PC-3 (cell line): ENCODE measurements at places on chromosomes 11 and 22. TPM values are rescaled to one million over a fixed set of nuclear protein-coding genes. Genes with fewer than 3 reads are reported as not detected.

Gene LRRC32
- not detected in 2 replicates for total RNA-seq

Gene OR4D5
- total RNA-seq = not detected in 2 replicates

Gene PLEKHA7
- 18.4 and 20.7 TPM in 2 replicates for total RNA-seq

Gene PRPF19
- 165 and 177 TPM in 2 replicates for total RNA-seq

Gene MMP27
- not detected in 2 replicates for total RNA-seq

Gene APOL5
- total RNA-seq = not detected in 2 replicates

Gene NRIP3
- total RNA-seq = not detected in 2 replicates

Gene DDI1
- not detected in 2 replicates for total RNA-seq

Gene OR8B4
- not detected in 2 replicates for total RNA-seq

Gene CHRM4
- not detected in 2 replicates for total RNA-seq

Gene FERMT3
- total RNA-seq = 2.1 and 2.4 TPM in 2 replicates

Gene ABCG4
- 0.15 and 0.63 TPM in 2 replicates for total RNA-seq

Gene OR51M1
- total RNA-seq = not detected in 2 replicates

Gene TRIM49
- not detected in 2 replicates for total RNA-seq

Gene ELMOD1
- not detected in 2 replicates for total RNA-seq

Gene C22orf31
- not detected in 2 replicates for total RNA-seq

Gene CD82
- total RNA-seq = 4.3 and 5.0 TPM in 2 replicates

Gene GRAP2
- 0.52 TPM in 1 of 2 replicates, not detected in the other for total RNA-seq

Gene CRYBB1
- not detected in 2 replicates for total RNA-seq

Gene MMP13
- total RNA-seq = 2.4 and 2.6 TPM in 2 replicates

Gene SLC22A8
- total RNA-seq = not detected in 2 replicates

Gene TEX12
- 0.69 TPM in 1 of 2 replicates, not detected in the other for total RNA-seq

Gene KBTBD4
- 9.2 and 9.8 TPM in 2 replicates for total RNA-seq

Gene FADS3
- total RNA-seq = 67.9 and 119 TPM in 2 replicates

Gene SEPTIN3
- total RNA-seq = 1.2 and 3.6 TPM in 2 replicates

Gene ACRV1
- total RNA-seq = not detected in 2 replicates

Gene ARHGAP8
- 29.4 and 30.9 TPM in 2 replicates for total RNA-seq

Gene PHRF1
- 41.4 and 52.4 TPM in 2 replicates for total RNA-seq

Gene SLC22A6
- not detected in 2 replicates for total RNA-seq

Gene EXPH5
- total RNA-seq = 13.5 and 14.1 TPM in 2 replicates

Gene DEPDC7
- total RNA-seq = not detected in 2 replicates

Gene ZC3H7B
- 34.8 and 40.5 TPM in 2 replicates for total RNA-seq

Gene ISX
- total RNA-seq = not detected in 2 replicates

Gene TP53AIP1
- 0.17 and 0.58 TPM in 2 replicates for total RNA-seq

Gene SCT
- 2.2 TPM in 1 of 2 replicates, not detected in the other for total RNA-seq

Gene RAG1
- total RNA-seq = 0.15 and 0.23 TPM in 2 replicates

Gene FJX1
- total RNA-seq = 71.4 and 97.1 TPM in 2 replicates

Gene LINC01488
- total RNA-seq = not detected in 2 replicates
